Activated CD4-positive, alpha-beta T cell treated with anti-CD3 and anti-CD28 coated beads for 36 hours (primary cell): ENCODE measurements at places on chromosomes 1 and 21. TPM values are rescaled to one million over a fixed set of nuclear protein-coding genes. Genes with fewer than 3 reads are reported as not detected.
A peak's percentile ranks its signal among the peaks of the same experiment; 100 is the strongest.

DNA sequence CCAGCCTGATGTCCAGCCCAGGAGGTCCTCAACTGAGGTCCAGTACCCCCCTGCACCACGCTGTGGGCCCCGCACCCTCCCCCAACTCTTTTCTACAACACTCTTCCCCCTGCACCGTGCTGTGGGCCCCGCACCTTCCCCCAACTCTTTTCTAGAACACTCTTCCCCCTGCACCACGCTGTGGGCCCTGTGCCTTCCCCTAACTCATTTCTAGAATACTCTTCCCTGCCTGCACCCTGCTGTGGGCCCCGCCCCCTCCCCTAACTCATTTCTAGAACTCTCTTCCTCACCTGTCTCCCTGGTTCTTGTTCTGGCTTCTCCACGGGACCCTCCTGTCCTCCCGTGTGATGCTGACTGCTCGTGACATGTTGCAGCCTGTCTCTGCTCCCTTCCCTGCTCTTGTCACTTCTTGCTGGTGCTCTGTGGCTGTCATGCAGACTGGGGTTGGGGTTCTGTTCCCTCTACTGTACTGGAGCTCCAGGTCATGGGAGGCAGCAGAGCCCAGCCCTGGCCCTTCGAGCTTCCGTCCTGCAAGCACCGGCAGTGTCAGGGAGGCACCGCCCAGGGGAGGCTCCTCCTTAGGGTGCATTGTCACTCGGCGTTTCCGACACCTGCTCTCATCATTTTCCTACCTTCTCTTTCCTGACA, 160.1 kb upstream of the COL6A1 start:
- H3K4me3 ChIP-seq: no peak overlapping the region
- peaks cover 2% of the 10 kb centered on the region for H3K27me3 ChIP-seq
- peaks cover 9% of the 10 kb centered on the region for H3K36me3 ChIP-seq
- peak; percentile 34 for DNase-seq
- H3K27ac ChIP-seq: peak overlapping the region; percentile 73
- peaks cover 51% of the 10 kb centered on the region for H3K4me1 ChIP-seq

DNA sequence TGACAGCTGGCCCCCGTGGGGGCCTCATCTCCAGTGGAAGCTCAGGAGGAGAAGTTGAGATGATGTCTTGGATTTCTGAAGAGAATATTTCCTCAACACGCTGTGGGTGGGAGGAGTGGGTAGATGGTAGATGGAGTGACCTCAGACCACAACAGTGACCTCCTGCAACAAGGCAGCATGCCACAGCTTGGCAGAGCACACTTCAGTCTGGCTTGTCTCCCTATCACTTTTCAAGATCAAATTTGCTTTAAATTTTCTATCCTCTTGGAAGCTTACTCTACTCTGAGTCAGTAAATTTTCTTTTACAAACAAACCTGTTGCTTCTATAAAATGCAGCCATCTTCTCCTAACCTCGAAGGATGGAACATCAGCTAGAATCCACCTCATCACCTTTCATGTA, 59.7 kb downstream of the NTPCR start:
- no peak for DNase-seq
- no peaks in the 10 kb centered on the region for H3K4me1 ChIP-seq
- no peak overlapping the region for H3K27ac ChIP-seq
- no peak overlapping the region for H3K4me3 ChIP-seq
- peaks cover 31% of the 10 kb centered on the region for H3K36me3 ChIP-seq
- H3K27me3 ChIP-seq: no peaks in the 10 kb centered on the region

DNA sequence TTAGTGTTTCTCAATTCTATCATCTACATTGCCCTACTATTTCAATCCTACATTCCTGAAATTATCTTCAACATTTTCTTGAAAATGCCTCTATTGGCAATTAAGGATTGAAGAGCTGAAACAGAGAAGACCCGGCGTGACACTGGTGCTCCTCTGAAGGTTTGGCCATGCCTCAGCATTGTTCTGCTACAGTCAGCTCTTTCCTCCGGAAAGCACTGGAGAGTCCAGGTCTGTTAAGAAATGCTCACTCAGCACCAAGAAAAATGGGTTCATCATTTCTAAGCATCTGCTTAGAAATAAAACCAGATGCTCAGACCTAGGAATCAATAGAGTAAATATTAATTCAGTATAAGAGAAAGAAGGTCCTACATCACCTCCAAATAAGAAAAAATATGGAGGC, 58.8 kb downstream of the WARS2 start:
- no peak overlapping the region for H3K27ac ChIP-seq
- H3K36me3 ChIP-seq: peaks cover 34% of the 10 kb centered on the region
- H3K4me3 ChIP-seq: no peak overlapping the region
- H3K4me1 ChIP-seq: no peaks in the 10 kb centered on the region
- no peaks in the 10 kb centered on the region for H3K27me3 ChIP-seq
- DNase-seq: no peak

FMO2 gene
- total RNA-seq: not detected

CELA2A gene
- total RNA-seq: not detected

ENAH gene
- 0.62 TPM for total RNA-seq

CEP104 gene
- total RNA-seq: 33.6 TPM
